Foreskin fibroblast (primary cell): ENCODE measurements at places on chromosomes 1 and 21.
A peak's percentile ranks its signal among the peaks of the same experiment; 100 is the strongest.

DNA sequence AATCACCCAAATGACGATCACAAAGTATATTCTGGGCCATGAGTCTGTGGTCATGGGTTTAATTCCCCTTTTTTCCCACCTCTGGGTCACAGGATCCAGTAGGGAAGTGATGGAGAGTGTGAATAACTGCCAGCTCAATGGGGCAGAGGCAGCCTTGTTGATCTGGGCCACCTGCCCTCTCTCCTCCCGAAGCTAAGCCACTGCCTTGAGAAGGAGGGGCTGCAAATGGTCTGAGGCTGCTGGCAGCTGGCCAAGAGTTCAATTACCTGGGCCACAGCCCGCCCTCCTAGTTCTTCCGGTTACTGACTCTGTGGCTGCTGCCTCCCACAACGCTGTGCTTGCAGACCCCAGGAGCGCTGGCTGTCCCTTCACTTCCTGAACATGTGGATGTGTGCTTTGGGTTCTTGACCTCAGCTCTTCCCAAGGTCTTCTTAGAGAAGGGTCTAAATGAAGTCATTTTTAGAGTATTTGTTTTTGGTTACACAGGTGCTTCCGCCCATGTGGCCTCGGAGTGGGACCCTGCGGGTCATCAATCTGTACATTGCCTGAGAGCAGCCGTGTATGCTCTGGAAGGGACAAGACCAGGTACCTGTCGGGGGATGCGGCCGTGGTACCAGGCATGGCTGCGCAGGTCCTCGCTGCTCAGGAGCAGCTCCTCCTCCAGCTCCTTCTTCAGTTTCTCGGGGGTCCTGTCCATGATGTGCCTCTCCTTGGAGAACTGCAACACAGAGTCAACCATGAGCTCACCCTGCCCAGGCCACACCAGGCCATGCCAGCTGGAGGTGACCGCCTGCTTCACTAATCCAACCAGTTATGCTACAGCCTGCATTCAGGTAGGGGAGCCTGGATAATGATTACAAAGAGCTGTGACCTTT is 89.7 kb downstream of the BCAR3 start:
- no peak for DNase-seq

GRCh38 chr1:23588749-23589548 is 29.6 kb upstream of the ID3 start:
- DNase-seq: no peak

DNA sequence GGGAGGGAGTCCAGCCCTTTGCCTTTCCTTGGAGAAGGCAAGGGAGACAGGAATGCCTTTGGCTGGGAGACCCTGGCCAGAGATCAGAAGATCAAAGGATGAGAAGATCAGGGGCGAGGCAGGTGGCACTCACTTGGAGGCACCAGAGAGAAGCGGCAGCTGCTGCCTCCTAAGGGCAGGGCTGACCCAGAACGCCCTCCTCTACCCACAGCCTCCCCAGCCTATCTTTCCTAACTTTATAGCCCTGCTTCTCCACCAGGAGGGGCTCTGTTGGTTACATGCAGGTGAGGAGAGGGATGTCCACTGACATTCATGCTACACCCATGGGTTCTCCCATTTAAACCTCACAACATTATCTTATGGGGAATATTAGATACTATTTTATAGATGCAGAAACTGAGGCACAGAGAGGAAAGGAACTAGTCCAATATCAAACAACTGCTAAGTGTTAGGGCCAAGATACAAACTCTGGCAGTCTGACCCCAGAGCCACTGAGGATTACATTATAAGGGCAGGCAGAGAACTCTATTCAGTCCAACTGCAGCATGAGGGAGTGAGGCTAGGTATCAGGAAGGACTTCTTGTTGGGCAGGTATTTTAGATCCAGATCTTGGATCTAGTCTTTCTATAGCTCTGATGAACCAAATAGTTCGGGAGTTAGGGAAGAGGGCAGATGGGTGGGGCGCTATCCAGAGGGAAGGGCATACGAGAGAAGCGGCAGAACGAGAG is 19.9 kb downstream of the LGR6 start:
- no peak for DNase-seq

DNA sequence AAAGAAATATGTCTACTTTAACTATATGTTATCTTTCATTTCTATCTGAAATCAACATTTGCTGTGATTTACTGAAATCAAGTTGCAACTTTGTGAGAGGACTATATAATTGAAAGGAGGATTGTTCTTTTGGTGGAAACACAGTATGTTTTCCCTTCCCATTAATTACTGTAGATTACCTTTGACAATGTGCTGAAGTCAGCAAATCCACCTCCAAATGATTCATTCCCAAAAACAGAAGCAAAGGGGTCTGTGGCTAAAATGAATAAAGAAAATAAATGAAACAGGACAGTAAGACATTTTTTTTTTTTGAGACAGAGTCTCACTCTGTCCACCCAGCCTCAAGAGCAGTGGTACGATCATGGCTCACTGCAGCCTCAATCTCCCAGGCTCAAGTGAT is 35.4 kb upstream of the TTC39A start:
- no peak for DNase-seq

DNA sequence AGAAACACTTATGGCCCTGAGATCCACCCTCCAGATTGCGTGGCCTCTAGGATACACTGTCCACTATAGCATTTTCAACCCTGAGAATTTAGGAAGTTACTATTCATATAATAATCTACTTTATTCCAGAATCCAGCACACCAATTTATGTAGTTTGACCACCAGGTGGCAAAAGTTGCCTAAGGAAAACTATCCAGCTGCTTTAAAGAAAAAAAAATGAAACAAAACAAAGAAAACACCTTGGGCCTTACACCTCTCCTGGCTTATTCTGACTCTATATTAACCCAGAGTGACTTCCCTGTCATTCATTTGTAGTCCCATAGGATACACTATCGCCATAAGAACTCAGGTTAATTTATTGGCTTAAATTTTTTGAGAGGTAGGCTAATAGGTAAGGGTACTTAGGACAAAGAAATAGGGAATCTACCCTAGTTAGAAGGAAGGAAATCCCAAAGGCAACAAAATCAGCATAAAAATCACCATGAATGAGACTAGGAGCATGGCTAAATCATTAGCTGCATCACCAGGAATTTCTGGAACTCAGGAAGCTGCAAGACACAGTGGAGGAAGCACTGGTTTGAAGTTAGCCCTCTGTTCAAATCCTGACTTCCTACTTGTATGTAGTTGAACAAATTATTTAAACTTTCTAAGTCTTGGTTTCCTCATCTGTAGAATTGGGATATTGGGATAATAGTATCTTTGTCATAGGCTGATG is 107.5 kb downstream of the SPAG17 start:
- DNase-seq: peak; percentile 18

DNA sequence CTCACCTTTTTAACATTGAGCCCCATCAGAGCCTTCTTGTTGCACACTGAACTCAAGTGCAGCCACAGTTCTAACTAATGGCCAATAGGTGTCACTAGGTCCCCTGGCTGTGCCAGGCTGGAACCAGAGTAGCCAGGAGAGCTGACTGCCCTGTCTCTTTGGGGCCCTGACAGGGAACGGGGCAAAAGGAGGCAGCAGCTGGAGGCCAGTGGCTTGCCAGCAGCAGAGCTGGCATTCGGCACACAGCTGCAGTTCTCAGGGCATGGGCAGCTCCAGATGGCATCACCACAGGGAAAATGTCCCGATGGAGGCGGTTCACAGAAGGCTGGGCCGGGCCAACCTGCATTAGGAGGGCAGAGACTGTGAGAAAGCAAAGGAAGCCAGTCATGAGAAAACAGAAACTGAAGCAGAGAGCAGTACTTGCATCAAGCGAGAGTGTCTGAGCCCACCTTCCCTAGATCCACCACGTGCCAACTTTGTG is 188.6 kb downstream of the FCRL5 start:
- peak; percentile 31 for DNase-seq

GRCh38 chr1:1796466-1796865 is 18.2 kb upstream of the NADK start:
- no peak for DNase-seq

DNA sequence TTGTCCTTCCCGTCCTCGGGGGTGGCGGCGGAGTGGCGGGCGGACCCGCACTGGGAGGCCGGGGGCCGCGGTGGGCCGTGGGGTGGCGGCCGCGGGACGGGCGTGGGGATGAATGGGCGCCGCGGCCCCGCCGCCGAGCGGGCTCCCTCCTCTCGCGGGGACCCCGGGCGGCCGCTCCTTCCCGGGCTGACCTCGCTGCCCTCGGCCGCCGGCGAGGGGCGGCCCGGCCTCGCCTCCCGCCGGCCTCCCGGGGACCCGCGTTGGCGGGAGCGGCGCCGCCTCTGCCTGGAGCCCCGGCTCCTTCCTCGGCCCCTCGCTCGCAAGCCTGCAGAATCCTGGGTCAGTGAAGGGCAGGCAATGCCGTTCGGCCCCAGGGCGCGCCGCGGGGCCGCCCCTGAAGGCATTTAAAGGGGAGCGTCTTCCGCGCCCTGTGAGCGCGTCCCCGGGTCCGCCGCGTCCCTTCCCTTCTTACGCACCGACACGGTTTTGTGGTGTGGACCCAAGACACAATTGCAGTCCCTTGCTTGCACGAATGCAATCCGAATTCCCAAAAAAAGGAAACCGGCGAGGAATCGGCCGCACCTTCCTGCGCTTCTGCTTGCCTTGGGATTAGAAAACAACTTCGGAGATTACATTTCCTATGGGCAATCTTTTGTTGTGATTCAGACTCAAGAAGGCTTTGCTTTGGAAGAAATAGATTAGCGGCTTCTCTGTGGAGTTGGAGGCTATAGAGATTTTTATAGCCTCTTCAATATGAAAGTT is 776 bp downstream of the ITSN1 start:
- DNase-seq: peak; percentile 70

DNA sequence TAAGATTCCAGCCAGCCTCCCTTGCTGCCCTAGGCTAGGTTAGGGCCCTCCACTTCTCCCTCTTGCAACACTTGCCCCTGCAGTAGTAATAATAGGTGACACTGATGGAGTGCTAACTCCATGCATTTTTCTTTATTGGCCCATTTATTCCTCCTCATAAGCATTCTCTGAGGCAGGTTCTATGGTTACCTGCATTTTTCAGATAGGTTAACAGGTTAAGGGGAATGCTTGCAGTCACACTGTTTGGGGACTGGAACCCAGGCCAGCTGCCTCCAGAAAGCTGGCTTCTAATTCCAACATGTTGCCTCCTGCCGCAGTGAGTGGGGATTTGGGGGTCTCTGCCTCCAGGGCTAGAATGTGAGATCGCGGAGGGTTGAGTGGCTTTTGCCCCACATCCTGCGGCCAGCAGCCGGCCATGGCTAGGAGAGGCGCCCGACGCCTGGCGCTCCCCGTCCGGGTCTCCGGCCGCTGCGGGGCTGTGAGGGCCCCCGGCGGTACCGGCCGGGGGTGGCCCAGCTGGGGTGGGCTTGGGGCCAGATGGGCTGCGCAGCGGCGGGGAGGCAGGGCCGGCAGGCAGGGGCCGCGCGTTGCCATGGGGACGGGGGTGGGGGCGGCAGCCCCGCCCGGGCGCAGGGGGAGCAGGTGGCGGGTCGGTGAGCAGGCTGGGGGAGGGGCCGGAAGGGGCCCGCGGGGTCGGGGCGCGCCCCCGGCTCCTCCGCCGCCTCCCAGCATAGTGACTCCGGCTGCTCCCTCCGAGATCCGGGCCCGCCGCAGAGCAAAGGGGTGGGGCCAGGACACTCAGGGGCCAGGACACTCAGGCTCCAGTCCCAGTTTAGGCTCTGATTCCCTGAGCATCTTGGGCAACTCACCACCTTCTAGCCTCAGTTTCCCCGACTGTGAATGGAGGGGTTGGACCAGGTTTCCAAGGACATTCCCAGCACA is 68.4 kb upstream of the SSBP3 start:
- no peak for DNase-seq

DNA sequence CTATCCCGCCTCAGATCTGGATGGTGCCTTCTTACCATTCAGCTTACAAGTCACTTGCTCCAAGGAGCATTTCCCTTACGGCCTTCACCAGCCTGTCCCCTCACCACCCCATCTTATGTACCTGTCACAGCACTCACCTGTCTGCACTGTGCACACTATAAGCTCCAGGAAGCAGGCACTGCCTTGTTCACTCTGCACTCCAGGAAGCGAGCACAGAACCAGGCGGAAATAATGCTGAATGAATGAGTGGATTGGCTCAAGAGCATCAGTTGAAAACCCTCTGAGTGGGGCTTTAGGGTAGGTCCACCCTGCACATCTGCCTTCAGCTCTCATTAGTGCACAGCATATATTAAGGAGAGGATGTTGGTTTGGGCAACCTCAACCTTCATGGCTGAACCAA is 8.9 kb upstream of the RYR2 start:
- DNase-seq: no peak

- no peak for DNase-seq
Observed at GRCh38 chr1:231334079-231334666, 3.5 kb downstream of the EXOC8 start.
